Astrocyte (in vitro differentiated cells and primary cell): ENCODE measurements at places on chromosomes 16 and 17.

DNA sequence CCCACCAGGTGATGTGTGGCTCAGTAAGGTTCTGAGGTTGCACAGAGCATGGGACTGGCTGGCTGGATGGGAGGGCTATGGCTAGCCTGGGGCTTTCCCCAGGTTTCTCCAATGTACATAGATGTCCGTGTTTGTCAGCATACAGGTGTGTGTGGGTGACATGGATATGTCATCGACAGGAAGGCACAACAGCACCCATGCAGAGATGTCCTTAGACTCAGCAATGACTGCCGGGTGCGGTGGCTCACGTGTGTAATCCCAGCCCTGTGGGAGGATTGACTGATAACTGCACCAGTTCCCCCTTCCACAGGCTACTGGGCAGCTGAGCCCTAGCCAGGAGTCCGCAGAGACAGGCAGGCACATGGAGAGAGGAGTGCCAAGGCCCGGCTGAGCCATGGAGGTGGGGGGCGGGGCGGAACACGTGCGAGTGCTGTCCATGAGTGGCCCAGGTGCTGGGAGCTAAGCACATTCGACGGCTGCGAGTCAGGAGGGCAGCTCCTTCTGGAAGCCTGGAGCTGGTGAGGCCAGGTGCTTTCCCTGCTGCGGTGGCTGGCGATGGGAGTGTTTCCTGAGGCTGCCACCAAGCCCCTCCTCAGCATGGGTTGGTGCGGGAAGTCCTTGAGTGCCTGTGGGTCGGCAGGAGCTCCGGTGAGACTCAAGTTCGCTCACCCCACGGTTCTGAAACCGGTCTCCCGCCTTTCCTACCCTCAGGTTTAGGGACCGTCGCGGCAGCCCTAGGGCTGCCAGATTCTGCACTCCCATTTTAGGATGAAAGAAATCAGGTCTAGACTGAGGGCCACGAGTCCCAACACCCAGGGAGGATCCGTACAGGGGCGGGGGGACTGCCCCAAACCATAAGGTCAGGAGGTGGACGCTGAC lies 858 bp upstream of the ASPSCR1 start:
- no peak for DNase-seq

- DNase-seq: no peak
These were observed 35.4 kb upstream of the CNTNAP4 start for GRCh38 chr16:76241755-76242154.

- DNase-seq: no peak
These were observed 10.3 kb upstream of the ZFHX3 start for GRCh38 chr16:73058221-73058615.

GRCh38 chr16:47925811-47926460 lies 229.9 kb downstream of the ABCC12 start:
- peak; percentile 22 for DNase-seq

DNA sequence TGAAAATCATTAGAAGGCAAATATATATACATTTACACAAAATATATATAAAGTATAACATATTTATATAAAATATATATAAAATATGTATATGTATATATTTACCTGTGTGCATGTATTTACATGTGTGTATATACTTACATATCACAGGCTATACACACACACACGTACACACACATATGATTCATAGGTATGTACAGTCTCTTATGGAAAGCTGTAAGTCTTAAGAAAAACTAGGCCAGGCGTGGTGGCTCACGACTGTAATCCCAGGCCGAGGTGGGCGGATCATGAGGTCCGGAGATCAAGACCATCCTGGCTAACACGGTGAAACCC lies 14.7 kb downstream of the TOM1L2 start:
- no peak for DNase-seq

- DNase-seq: peak; percentile 69
These were observed 250.7 kb upstream of the MYOCD start for GRCh38 chr17:12415031-12415430.

DNA sequence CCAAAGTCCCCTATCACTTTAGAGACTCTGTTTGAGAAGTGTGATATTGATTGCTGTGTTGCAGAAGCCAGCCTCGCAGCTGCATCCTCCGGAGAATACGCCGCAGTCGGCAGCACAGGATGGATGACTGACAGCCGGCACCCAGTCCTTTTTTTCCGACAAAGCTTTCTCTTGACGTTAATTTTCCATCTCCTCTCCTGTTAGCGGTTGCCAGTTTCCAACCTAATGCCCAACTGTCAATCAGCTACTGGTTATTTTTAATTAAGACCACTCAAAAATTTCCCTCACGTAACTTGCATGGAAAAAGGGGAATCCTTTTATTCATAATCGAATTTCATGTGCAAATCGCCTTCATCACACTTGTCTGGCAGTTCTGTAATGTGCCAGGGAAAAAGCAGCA lies 953.9 kb downstream of the CDH11 start:
- DNase-seq: no peak

- peak; percentile 43 for DNase-seq
These were observed 35.1 kb downstream of the IGF2BP1 start for GRCh38 chr17:49031965-49032928.

GRCh38 chr16:85203462-85203813 lies 91.2 kb upstream of the CIBAR2 start:
- no peak for DNase-seq

DNA sequence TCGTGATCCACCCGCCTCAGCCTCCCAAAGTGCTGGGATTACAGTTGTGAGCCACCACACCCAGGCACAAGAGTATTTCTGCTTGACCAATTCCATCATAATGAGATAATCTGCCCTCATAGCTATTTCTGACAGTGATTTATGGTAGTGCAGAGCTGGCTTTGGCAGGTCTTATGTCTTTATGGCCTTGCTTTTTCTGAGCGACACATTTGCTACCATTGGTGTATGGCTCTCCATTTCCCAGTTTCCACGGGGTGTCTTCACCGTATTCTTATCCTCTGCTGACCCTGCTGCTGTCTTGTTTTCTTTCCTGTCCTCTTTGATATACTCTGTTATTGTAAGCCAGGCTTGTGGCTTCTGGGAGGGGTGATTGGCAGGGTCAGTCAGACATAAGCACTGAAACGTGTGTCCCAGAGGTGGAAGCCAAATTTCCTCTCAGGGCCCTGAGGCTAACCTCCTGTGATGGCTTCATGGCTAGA lies 161.1 kb upstream of the TBX2 start:
- peak; percentile 44 for DNase-seq

DNA sequence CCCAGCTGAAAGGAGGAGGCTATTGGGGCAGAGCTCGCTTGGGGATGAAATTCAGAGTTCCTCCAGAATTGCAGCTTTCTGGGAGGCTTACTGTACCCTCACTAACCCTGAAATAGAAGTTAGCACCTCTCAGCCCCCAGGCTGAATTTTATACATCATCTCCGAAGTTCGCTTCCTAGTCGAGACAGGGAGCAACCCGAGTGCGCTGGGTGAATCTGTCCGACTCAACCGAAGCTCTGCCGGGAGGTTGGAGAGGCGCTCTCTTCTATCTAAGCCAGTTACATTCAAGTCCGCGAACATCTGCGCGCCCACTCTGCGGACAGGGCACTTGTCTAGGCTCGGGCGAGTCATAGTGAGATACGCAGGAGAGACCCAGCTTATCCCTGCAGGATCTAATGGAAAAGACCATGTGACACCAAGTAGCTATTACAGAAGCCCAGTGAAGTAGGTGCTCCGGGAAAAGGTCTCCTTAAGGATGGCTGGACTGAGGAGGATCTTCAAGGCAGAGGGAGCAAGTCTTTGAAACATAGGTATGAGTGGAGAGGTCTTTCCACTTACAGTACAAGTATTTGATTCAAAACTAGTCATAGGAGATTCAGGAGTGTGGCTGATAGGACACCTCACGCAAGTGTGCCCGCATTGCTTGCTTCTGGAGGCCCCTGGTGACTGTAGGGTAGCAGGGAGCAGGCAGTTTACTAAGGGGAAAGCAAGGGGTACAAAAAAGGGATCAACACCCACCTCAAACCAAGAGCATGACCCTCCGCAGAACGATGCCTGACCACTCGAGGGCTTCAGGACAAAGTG lies 646 bp upstream of the HES7 start:
- DNase-seq: no peak

- no peak for DNase-seq
These were observed 254.1 kb upstream of the IRX3 start for GRCh38 chr16:54540525-54541180.

DNA sequence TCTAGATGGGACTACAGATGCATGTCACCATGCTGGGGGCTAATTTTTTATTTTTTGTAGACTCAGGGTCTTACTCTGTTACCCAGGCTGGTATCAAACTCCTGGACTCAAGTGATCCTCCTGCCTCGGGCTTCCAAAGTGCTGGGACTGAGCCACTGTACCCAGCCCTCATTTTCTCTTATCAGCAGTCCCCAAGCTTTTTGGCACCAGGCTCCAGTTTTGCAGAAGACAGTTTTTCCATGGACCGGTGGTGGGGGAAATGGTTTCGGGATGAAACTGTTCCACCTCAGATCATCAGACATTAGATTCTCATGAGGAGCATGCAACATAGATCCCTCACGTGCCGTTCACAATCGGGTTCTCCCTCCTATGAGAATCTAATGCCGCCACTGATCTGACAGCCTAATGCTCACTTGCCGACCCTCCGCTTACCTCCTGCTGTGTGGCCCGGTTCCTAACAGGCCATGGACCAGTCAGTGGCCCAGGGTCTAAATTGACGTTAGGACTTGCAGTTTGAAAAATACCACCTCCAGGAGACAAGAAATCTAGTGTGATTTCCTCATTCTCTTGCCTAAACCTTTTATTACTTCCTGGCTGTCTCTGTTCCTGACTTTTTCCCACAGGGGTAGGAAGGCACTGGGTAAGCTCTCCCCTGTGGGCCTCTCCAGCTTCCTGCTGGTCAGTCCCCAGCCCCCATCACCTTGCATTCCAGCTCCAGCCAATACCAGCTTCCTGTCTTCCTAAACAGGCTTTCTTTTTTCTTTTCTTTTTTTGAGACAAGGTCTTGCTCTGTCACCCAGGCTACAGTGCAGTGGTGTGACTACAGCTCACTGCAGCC lies 9.3 kb upstream of the CNP start:
- no peak for DNase-seq

DNA sequence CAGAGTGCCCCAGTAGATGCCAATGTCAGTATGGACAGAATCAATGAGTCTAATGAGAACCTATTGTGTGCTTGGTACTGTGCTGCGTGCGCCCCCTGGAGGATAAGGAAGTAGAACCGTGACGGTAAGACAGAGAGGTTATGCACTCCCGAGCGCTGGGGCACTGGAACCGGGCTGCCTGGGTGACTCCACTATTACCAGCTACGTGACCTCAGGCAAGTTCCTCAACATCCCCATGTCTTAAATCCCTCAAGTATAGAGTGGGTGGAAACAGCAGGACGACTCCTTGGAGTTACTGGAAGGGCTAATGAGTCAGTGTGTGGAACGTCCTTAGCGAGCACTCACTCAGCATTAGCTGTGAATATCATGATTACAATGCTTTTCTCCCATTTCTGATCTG lies 16.2 kb downstream of the CHST4 start:
- DNase-seq: no peak

DNA sequence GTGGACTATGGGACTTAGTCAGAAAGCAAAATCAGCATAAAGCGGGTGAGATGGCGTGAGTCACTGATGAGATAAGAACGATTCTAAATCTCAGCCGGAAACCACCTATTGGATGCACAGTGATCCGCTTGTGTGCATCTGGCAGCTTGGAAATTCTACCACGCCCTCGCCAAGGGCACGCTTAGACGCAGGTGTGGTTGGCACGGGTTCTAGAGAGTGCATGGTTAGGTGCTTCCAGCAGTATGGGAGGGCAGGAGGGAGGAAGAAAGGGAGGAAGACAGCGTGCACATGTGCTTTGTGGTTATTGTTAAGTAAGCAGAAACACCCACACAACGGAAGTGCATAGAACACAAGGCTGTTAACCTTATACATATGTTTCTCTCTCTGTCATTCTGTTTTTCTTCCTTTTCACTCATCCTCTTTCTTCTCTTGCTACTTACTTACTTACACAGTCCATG lies 374.0 kb upstream of the ASIC2 start:
- DNase-seq: no peak

DNA sequence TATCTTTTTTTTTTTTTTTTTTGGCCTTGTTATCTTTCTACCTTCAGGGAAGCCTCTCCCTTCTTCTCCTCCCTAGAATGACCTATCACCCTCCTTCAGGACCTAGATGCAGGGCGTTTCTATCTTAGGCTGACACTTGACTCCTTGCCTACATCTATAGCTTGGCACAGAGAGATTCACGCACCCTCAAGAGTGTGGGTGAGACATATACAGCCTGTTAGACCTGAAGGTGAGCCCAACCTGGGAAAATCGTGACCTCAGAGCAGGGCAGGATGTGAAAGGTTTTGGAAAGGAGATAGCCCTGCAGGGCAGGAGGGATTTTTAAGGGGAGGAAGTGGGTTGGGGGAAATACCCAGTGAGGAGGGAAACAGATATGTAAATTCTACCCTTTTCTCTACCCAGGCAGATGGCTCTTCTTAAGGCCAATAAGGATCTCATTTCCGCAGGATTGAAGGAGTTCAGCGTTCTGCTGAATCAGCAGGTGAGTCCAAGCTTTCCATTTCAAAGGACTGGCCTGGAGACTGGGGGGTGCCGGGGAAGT lies at the start of gene AHSP:
Gene AHSP (plus strand): TSS at position 167 of the 541 bp plus-strand sequence. CDS start 240 bp downstream, at position 407.
- no peak for DNase-seq

- no peak for DNase-seq
These were observed 41.7 kb downstream of the ANKRD11 start for GRCh38 chr16:89448656-89449055.

DNA sequence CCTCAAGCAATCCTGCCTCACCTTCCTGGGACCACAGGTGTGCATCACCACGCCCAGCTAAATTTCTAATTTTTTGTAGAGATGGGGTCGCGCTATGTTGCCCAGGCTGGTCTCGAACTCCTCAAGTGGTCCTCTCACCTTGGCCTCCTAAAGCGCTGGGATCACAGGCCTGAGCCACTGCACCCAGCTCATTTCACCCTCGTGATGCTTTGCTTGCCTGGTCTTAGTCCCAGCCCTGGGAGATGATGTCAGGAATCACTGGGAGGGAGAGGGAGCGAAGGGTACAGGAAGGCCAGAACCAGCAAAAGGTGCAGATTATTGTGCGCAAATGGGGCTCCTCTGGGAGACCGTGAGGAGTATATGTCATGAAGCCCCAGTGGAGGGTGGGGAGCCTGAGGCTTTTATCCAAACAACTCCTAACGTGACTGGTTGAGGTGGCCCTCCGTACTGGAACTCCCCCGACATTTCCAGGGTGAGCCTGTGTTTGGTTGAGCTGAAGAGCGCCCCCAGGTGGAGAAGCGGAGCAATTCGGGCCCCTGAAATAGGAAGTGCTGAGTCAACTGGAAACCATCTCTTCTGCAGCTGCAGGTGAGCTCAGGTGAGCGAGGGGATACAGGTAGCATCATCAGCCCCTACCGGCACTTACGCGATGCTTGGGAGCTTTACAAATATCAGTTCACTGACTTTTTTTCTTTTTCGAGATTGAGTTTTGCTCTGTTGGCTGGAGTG lies 41.2 kb upstream of the HAPSTR1 start:
- DNase-seq: no peak

GRCh38 chr17:71935341-71935740 lies 185.5 kb upstream of the SOX9 start:
- no peak for DNase-seq

DNA sequence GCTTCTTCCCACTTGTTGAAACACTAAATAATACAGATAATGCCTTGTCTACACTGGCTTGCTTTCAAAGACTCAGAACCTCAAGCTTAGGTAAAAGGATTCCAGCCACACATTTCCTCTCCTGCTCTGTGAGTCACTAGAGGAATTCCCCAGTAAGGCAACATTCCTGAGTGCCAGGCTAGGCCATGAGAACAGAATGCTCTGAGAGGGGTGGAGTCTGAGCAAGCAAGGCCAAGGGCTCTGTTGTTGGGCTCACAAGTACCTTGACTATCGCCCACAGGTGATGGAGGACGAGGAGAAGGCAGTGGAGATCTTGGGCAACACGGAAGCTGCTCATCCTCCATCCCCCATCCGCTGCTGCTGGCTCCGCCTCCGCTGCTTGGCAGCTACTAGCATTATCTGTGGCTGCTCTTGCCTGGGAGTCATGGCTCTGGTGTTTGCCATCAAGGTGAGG lies 6.7 kb upstream of the PHKG2 start:
- peak; percentile 89 for DNase-seq
